Bone marrow (tissue), 2 donors: ENCODE measurements at places on chromosomes 6 and 20.

GRCh38 chr20:23293689-23294088, 56.9 kb upstream of the NXT1 start:
- DNase-seq = no peak

DNA sequence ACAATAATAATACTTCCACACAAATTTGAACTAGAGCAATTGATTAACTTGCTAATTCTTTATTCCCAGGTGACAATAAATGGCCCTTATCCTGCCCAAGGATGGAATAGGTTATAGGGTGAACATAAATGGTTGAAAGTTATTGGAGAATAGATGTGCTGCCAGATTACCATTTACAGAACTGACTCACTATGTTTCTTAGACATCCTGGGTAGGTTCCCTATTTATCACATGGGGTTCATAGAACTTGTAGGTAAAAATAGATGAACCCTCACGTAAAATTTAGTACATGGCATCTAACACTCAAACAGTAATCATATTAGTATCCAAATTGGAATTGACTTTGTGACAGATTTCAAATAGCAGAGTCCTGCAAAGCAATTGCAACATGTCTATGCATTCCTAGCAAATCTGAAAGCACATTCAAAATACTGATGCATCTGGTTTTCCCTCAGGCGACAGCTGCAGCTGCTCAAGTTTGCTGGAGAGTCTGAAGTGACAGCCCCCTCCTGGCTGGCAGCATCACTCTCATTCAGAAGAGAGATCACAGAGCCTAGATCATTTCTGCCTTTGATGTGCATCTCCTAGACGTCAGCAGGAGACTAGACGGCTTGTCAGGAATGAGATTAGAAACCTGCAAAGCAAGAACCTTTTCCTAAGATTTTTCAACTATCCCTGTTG, 80.2 kb upstream of the RNF217 start:
- no peak for DNase-seq

DNA sequence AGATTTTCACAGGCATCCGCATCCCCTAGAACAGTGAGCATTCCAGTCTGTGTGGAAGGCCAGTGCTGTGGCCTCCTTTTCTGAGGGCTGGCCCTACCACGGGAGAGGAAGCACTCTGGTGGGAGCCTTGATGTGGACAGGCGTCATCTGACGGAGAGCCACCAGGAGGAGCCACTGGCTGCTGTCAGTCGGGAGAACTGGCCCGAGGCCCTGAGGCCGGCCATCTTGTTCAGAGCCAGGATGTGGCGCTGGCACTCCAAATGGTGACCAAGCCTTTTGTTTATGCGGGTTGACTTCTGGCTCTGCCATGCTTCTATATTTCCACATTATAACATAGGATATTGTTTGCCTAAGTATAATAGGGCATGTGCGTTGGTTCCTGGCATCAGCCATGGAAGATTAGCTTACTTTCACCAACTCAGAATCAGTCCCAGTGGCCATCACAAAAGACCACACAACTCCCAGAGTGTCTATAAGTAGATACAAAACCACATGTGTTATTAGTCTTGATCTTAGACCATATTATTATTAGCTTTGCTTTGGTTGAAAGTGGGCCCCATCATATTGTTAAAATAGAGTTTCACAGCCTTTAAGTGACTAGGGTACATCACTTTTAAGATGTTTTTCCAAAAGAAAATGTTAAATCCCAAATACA, 273.9 kb upstream of the TAB2 start:
- no peak for DNase-seq

DNA sequence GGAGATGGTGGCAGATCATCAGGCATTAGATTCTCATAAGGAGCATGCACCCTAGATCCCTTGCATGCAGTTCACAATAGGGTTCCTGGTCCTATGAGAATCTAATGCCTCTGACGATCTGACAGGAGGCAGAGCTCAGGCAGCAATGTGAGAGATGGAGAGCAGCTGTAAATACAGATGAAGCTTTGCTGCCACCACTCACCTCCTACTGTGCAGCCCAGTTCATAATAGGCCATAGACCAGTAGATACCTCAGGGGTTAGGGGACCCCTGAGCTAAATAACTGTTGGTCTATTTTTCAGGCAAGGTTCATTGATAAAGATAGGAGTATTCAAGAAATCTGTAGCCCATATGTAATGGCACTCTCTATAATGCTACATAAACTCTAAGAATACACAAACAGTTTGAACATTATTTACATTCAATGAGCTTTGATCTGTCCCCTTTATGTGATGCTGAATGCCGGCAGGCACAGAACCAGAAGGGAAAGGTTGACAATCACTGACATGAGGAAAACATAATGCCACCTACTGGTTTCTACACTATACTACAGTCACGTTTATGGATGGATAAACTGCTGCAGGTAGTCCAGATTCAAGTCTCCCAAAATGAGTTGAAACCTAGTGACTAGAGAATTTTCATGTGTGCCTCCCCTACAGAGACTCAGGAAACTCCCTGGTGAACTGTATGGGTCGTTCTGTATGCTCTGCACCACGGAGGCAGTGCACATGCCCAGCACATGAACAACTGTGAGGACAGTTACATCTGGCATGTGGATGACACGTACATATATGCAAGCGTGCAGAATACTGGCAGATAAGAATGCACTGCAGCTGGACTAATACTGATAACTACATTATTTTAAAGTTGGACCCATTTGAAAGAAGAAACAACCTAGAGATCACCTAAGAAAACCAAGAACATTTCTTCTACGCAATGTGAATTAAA, 72.0 kb downstream of the DST start:
- no peak for DNase-seq

- DNase-seq = no peak
Measured at GRCh38 chr6:103198386-103198785, 1661.3 kb downstream of the HACE1 start.
